ENCODE measurements at places on chromosomes 6 and 20.

DNA sequence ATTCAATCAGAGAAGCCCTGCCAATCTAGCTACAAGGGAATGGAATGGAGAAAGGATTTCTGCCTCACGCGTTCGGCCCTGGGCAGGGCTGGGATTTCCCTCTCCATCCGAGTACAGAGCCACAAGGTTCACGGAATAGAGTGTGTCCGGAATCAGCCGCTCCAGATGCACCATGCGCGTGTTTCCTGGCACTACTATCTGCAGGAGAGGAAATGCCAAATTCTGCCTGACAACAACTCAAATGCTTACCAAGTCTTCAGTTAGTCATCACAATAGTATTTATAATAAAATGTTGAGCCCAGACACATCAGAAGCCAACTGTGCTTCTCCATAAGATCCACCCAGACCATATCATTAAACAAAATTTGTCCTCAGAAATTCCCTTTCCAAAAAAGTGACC, 75.1 kb downstream of the COL12A1 start:
- DNase-seq: no peak

GRCh38 chr20:23244156-23244915, 106.3 kb upstream of the NXT1 start:
- DNase-seq: no peak

DNA sequence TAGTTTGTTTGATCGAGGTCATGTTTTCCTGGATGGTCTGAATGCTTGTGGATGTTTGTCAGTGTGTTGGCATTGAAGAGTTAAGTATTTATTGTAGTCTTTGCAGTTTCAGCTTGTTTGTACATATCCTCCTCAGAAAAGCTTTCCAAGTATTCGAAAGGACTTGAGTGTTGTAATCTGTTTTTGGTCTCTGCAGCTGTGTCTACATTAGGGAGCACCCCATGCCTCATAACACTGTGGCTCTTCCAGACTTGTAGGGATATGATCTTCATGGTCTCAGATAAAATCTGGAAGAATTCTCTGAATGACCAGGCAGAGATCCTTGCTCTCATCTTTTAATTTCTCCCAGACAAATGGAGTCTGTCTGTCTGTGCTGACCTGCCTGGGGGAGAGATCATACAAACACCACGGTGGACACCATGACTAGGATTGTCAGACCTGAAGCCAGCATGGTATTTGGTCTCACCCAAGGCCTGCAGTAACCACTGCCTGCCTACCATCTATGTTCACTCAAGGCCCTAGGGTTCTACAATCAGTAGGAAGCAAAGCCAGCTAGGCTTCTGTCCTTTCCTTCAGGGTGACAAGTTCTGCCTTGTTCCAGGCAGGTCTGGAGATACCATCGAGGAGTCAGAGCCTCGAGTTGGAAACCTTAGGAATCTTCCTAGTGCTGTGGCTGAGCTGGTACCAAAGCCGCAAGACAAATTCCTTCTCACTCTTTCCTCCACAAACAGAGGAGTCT, 114.7 kb upstream of the KHDRBS2 start:
- no peak for DNase-seq

DNA sequence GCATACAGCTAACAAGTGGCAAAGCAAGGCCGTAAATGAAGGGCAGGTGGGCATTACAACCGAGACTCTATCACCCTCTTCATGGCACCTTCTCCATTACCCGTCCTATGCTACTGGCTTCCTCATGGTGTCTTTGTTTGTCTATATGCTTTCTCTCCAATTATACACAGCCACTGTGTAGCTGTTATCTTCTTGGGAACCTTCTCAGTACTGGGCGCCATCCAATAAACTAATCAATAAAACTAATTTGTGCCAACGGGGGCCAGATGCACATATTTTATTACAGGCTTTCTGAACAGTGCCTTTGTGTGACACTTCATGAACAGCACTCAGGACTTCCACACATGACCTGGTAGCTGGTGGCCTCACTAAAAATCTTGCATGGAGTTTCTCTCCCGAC, 149.8 kb upstream of the PCSK2 start:
- DNase-seq: no peak

DNA sequence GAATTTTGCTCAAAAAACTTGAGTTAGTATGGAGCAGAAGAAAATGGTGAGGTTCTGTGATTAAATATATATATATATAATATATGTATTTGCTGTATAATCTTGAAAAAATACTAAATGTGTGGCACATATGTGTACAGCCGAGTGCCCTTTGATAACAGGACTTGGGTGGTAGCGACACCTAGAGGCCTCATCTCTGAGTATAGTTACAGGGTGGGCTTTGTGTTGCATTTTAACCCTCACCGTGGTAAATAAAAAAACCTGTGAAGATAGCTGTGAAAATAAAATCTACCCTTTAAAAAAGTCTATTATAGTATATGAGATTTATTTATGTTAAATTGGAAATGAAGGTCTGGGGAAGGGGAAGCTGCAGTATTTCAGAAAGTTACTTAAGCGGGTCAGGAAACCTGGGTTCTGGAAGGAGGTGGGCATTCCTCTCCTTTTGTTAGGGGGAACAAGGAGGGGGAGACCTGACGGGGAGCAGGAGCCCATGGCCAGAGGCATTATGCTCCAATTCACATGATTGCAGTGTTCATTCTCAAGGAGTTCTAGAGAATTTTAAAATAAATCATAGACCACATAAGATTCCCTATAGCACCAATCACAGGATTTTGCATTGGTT, 82.7 kb downstream of the SH3BGRL2 start:
- peak; percentile 27 for DNase-seq

- DNase-seq: no peak
These were observed 17.8 kb downstream of the BTBD3 start for GRCh38 chr20:11935212-11936154.

- no peak for DNase-seq
These were observed 13.8 kb downstream of the GZF1 start for GRCh38 chr20:23375827-23376226.

- DNase-seq: no peak
These were observed 7.0 kb downstream of the SCUBE3 start for GRCh38 chr6:35220711-35221110.

DNA sequence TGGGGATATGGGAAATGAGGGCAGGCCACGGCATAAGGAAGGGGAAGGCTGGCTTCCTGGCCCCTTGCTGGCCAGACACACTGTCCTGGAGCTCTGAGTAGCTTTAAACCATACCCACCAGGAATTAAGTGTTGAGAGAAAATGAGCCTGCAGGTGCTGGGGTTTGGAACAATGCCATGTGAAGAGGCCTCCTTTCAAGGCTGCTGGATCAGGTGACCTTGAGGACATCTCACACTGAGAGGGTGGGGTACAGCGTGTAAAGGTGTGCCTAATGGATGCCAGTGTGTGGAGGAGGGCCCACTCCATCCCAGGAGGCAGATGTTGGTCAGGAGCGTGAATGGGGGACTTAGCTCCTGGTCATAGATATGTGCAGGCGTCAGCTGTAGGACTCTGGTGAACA, 74.8 kb upstream of the MLN start:
- no peak for DNase-seq

DNA sequence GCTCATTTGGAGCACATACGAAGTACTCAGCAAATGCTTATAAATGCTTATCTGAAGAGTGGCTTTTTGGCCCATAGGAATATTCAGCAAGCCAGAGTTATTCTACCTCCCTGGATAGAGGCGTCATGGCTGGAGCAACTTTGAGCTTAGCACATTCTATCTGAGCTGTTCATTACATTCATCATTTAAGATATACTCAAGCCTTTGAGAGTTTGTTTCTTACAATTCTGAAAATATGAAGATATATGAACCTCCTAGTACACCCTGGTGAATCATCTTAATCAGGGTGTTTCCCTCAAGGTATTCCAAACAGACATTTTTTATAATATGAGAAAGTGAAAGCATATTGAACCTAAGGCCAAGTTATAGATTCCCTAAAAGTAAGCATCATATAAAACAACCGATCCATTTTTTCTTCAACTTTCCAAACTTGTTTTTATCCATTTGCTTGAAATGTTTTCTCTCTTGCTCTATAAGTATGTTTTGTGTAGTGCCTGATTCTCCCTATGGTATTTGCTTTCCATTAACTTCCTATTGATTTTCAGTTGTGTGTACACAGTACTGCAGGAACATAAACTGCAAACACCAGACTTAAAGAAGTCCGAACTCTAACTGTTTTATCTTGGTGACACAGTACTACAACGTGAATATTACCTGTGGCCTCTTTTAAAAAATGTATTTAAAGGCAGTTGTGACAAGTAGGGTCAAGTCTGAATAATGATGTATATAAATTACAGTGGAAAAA, 139.7 kb upstream of the PTPRK start:
- no peak for DNase-seq

- DNase-seq: no peak
These were observed 417.8 kb downstream of the CDC5L start for GRCh38 chr6:44805238-44805846.

- no peak for DNase-seq
These were observed 411.5 kb downstream of the TENT5A start for GRCh38 chr6:81340946-81341345.

GRCh38 chr6:29376003-29376402, 912 bp upstream of the OR12D3 start:
- DNase-seq: no peak

- DNase-seq: no peak
These were observed 663.9 kb upstream of the DEFB115 start for GRCh38 chr20:30593572-30593971.

- DNase-seq: no peak
These were observed 8.9 kb downstream of the NT5E start for GRCh38 chr6:85458782-85459181.

DNA sequence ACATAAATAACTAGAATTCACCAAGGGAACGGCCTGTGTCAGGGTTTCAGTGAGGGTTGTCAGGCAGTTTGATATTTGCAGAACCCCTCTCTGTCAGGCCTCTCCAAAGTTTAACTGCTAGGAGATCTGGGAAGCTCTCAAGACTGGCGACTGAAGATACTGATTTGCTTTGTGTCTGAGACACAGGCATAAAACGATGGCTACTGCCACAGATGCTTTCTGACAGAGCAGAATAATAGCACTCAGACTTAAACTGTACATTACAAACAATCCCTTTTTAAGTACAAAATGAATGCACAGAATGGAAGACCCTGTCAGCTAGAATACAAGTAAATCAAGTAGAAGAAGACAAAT, 7.2 kb upstream of the ATXN1 start:
- no peak for DNase-seq

DNA sequence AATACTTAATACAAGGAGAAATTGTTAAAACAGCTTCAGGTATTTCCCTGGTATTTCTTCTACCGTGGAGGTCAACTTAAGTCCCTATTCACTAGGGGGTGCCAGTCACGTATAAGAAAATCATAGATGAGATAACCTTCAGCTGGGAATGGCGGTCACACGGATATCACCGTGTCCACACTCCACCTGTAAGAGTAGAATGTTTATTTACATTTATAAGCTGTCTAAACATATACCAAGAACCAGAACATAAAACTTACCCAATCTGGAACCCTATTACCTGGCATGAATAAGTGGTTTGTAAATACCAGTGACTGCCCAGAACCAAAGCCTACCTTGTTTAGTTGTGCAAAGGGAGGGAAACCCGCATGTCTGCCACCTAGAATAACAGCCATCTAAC, 1.9 kb upstream of the ELOVL4 start:
- peak; percentile 25 for DNase-seq

DNA sequence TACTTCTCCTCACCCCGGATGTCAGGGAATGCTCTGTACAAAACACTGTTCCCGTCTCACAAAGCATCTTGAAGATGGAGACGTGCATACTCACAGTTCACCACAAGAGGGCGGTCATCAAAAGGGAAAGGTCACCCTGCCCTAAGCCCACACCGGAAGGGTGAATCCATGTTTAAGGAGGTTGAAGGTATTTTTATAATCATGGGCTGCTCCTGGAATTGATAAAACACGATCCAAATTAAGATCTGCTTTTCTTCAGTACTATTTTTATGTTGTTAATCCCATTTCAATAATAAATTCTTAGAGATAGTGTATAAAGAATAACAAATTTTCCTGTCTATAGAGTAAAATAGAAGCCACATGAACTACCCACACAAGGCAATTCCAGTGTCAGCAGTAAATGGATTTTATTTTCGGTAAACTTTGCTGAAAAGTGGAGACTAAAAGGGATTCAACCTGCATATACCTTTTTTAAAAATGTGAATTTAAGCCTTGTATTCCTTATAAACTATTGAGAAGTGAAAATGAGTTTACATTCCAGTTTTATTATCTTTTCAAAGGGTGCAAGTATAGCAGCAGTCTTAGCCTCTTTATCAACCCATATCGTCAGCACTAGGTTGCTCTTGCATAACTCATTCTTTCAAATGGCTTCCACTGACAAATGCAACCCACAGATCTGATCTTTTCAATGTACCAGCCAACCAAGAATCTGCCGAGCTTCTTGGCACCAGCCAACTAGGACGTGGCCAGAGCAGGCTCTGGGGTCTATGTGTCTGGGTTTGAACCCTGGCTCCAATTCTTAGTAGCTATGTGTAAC, 79.7 kb upstream of the MBOAT1 start:
- peak; percentile 71 for DNase-seq

DNA sequence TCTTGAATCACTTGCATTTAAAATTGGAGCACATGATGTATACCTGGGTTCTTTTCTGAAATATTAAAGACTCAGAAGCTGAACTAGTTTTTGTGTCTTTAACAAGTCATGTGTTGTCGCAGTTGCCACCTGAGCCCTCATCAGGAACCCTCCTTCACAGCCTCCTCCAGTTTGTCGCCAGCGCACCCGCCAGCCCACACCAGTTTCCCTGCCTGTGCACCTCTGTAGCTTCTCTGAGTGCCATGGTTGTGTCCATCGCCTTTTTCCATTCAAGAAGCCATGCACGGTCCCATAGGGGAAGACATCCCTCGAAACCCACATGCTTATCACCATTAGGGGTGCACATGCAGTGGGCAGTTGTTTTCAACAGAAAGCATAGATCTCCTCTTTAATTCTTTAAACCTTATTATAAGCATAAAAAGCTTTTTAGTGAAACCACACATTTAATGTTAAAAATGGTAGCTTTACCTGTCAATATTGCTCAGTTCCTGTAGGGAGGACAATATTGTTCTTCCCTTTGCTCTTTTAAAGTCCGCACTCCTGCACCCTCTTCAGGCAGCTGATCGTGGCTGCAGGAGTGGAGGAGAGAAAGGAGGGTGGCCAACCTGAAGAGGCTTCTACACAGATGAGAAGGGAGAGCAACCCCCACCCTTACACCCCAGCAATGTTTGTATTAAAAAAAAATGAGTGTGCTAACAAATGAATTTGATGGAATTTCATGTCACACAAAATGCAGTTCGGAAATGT, 121.9 kb downstream of the CFAP61 start:
- DNase-seq: no peak

DNA sequence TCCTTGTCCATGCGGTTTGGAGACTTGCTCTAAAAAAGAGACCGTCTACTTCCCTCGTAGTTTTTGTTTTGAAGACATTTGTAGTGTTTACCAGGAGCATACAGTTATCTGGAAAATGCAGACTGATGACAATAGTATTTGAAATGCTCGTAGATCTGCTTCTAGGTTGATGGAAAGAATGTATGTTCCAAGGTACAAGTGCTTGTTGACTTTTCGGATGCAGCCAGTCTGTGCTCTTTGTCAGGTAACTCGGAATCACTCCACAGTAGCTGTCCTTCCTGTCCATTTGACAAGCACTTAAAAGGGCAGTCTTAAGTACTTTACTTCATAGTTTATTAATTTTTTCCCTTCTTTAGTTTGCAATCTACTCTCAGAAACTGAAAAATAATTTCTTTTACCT, 194.8 kb downstream of the ESR1 start:
- no peak for DNase-seq

- DNase-seq: no peak
These were observed 13.5 kb upstream of the PDE10A start for GRCh38 chr6:165676435-165677068.

Data from stimulated activated CD8-positive, alpha-beta memory T cell treated with anti-CD3 and anti-CD28 coated beads, Interleukin-12 subunit alpha, Interleukin-12 subunit beta, amount 100 ng/mL, for 1 hour (primary cell).